Cortex of kidney (tissue), 1 donor: ENCODE measurements at places on chromosomes 11 and 22.

- no peak for DNase-seq
Observed at GRCh38 chr22:19126309-19127273, 4.4 kb upstream of the DGCR2 start.

DNA sequence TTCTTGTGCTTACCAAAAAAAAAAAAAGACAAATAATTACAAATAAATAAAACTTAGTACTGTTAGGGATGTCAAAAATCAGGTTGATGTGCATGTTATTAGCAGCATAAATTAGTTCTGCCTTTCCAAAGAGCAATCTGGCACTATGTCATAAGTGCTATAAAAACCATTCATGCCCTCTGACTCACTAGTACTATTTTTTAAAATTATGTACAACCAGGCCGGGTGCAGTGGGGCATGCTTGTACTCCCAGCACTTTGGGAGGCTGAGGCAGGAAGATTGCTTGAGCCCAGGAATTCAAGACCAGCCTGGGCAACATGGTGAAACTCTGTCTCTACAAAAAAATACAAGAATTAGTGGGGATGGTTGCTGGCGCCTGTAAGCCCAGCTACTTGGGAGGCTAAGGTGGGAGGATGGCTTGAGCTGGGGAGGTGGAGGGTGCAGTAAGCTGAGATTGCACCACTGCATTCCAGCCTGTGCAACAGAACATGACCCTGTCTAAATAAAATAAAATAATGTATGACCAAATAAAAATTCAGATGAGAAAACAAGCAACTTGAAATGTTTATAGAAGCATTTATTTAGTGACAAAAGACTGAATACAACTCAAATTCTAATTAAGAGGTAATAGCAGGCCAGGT lies 25.3 kb downstream of the UEVLD start:
- DNase-seq, result no peak

DNA sequence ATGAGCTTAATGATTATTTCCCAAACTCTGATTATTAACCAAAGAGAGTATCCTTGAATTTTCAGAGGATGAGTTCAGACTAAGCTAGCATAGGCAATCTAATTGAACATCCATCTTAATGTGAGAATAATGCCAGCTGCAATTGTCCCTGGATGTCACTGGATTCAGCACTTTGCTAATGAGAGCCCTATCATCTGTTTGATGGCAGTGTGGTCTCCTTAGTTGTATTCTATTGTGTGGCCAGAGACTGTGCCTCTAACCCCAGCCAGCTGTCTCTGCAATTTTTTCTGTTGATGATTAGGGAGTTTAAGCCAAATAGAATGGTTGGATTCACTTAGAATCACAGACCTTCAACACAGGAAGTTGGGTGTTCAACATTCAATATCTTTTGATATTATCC lies 1249.5 kb downstream of the FAM181B start:
- DNase-seq, result no peak

- no peak for DNase-seq
Observed at GRCh38 chr11:119120639-119121007, 757 bp upstream of the HINFP start.

DNA sequence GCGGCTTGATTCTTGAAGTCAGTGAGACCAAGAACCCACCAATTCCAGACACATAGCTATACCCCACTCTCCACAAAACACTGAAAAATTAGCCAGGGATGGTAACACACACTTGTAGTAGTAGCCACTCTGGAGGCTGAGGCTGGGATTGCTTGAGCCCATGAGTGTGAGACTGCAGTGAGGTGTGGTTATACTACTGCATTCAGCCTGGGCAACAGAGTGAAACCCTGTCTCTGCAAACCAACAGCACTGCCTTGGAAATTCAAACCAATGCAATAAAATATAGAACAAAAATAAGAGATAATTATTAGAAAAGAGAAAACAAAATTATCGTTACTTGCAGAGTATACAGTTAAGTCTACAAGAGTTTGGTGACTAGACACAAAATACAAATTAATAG lies 20.2 kb upstream of the PRDM10 start:
- DNase-seq, result no peak

DNA sequence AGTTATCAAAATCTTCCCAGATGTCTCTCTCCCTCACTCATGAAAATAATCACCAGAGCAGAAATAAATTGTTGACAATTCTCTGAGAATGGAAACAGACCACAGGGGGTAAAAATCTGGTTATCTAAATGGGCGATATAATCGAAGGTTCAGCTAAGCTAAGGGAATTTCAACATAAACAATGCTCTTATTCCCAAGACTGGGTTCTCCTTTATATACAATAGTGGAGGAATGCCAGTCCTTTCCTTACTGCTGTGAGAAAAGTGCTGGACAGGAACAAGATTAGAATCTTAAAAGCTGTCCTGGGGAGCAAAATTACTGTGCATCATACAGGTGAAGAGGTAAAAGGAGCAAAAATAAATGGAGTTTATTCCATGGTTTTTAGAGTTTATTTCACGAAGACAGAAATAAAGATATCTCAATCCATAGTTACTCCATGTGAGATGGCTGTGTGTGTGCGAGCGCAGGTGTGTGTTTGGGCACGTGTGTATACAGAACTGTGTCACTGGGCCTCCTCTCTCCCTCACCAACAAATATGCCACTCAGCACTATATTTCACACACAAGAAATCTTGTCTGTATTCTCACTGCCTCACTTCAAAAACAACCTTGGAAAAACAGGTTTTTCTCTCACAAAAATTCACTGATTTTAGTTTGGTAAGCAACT lies 385.6 kb downstream of the DCDC1 start:
- DNase-seq, result no peak

DNA sequence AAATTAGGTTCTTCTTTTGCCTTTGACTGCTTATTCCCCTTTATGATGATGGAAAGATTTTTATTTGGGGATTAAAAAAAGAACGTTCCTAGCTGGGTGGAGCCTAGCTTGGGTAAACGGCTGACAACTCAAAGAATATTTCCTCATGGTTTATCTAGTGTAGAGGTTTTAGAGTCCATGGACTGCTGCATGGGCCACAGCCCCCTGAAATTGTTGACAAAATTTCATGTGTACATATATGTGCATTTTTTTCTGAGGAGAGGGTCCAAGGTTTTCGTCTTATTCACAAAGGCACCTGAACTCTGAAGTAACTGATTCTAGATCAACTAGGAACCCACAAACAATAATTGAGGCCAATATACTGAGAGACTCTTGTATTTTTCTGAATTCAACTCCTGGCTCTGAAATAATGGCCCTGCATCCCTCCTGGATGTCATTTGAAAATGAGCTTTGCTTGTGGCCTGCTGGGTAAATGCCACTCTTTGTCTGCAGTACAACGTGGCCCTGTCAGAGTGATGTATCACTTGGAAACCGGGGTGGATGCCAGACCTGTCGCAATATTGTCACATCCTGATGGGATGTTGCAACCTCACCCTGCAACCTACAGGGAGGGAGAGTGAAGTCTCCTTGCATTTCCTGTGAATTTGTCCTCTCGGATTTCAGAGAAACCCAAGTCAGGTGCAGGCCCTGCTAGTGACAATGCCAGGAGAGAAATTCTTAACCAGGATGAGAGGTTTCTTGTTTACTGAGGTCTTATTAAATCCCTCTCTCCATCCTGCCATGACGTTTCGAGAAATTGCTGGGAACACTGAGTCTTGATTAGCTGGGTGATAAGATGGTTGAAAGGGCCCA lies 33.8 kb downstream of the EHF start:
- DNase-seq, result no peak

DNA sequence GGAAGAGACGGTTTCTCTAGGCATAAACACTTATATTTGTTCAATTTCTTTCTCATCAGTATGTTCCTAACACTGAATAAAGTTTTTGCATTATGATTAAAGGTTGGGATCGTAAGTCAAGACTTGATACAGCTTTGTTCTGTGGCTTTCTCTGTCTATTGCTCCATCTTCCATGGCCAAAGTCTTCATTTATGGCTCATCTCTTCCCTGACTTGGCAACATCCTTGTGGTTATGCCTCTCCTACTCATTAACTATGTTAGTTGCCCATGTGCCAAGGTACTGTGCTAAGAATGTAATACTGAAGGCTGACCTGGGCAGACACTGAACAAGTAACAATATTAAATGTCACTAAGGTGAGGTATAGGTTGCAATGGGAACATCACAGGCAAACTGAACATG lies 1.6 kb upstream of the ACCSL start:
- DNase-seq, result no peak

GRCh38 chr22:17172029-17172833 lies 13.2 kb upstream of the HDHD5 start:
- no peak for DNase-seq

DNA sequence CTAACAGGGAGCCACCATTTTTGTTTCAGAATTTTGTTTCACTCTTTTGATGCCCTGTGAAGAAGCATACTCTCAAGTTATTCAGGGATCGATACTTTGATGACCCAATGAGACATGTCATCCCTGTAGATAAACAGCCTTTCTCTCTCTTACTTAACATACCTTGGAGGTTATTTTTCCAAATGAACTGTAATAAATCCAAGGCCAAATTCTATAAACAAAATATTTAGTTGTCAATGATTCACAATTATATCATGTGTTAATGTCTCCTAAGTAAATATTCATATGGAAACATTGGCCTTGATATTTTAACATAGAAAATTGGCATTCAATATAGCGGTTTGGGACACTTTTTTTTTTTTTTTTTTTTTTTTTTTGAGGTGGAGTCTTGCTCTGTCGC lies 97.5 kb downstream of the LUZP2 start:
- no peak for DNase-seq

DNA sequence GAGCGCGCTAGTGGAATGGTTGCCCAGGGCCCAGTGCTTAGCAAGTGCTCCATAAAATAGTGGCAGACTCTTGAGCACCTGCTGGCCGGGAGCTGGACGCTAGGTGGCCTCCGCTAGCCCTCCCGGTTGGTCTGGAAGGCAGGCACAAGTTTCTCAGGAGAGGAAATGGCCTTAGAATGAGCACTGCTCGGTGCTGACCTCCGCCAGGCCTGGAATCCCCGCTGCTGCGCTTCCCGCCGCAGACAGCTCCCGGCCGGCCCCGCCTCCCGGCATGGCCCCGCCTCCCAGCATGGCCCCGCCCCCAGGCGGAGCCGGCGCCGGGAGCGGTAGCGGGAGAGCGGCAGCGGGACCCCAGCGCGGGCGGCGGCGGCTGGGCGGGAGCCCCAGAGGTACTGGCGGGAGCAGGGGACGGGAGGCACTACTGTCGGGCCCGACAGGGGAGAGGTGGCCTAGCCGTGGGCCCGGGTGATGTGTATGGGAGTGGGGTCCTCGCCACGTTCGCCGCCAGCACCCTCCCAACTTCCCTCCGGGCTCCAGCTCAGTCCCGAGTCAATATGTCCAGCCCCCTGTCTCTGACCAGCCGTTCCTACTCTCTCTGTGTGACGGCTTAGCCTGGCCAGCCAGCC lies at the start of gene SIPA1:
Gene SIPA1, plus strand, starts transcription at position 308 of the 626 bp plus-strand sequence. CDS start 2,821 bp downstream, outside the sequence.
- no peak for DNase-seq

DNA sequence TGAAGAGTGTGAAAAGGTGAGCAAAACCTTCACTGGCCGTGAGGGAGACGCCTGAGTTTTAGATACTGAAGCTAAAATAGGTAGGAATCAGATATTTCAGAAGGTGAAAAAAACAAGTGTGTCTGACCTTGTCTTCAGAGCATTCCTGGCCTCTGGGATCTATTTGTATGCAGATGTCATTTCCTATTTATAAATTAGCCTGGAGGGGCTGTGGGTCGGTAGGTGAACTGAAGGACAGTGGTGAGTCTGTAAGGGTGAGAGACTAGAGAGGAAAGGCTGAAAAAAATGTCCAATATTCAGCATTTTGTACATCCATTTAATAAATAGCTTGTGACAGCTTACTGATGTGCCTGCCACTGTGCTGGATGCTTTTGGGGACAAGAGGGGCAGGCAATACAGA lies 302.1 kb downstream of the DDX10 start:
- no peak for DNase-seq

DNA sequence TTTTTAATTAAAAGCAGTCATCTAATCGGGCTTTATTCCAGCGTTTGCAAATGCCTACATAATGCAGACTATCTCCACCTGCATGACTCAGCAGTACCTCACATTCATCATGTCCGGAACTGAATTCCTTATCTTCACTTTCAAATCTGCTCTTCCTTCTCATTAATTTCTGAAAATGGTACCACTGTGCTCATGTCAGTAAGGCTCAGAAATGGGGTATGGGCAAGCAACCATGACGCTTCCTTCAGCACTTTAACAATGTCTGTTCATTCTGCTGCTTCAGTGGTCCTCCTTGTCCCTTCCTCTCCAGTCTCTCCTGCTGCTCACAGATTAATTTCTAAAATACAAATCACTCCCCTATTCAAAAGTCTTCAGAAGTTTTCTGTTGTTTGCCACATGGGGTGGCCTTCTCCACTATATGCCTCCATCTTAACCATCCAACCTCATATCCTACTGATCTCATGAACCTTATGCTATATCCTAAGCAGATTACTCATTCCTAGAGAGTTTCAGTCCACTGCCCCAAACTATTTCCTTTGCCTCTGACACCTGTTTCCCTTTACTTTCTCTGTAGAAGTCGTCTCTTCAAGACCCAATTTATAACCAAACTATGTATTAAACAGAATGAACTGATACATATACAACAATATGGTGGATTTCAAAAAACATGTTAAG lies 7.0 kb downstream of the GTF2H1 start:
- no peak for DNase-seq

- no peak for DNase-seq
Observed at GRCh38 chr11:15697437-15698236, 582.9 kb downstream of the INSC start.

DNA sequence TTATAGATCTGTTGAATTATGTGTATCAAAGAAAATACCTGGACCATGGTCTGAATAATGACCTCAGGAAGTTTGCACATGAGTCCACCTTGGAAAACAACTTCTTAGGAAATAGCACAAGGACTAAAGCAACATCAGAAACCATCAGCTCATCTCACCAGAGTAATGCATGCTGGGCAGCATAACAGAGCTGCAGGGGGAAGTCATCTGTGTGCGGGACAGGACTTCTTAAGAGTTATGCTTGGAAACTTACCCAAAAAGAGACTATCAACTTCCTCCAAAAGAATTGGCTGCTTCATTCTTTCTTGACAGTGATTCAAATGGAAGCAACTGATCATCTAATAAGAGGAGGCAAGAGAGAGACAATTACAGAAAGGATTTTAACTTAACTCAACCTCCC lies 2.5 kb downstream of the OR56B4 start:
- DNase-seq, result no peak

GRCh38 chr11:34459507-34460162 lies 20.9 kb downstream of the CAT start:
- no peak for DNase-seq

- no peak for DNase-seq
Observed at GRCh38 chr11:58958500-58958899, 19.2 kb downstream of the GLYATL1 start.

GRCh38 chr11:59755701-59756557 lies 753 bp downstream of the STX3 start:
- no peak for DNase-seq

- DNase-seq, result no peak
Observed at GRCh38 chr11:107250017-107250416, 207.6 kb downstream of the CWF19L2 start.

DNA sequence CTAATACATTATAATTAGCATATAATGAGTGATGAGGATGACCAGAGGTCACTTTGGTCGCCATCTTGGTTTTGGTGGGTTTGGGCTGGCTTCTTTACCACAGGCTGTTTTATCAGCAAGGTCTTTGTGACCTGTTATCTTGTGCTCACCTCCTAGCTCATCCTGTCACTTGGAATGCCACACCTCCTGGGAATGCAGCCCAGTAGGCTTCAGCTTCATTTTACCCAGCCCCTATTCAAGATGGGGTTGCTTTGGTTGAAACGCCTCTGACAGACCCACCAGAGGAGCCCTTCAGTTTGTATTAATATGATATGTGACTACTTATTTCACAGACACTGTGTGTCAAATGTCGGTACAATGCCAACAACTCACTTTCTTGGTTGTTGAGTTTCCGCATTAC lies 20.2 kb downstream of the FOLR3 start:
- no peak for DNase-seq
